ENCODE measurements at places on chromosomes 1 and 21.

GRCh38 chr1:219066631-219067349 is 106.9 kb upstream of the LYPLAL1 start:
- DNase-seq, result no peak

DNA sequence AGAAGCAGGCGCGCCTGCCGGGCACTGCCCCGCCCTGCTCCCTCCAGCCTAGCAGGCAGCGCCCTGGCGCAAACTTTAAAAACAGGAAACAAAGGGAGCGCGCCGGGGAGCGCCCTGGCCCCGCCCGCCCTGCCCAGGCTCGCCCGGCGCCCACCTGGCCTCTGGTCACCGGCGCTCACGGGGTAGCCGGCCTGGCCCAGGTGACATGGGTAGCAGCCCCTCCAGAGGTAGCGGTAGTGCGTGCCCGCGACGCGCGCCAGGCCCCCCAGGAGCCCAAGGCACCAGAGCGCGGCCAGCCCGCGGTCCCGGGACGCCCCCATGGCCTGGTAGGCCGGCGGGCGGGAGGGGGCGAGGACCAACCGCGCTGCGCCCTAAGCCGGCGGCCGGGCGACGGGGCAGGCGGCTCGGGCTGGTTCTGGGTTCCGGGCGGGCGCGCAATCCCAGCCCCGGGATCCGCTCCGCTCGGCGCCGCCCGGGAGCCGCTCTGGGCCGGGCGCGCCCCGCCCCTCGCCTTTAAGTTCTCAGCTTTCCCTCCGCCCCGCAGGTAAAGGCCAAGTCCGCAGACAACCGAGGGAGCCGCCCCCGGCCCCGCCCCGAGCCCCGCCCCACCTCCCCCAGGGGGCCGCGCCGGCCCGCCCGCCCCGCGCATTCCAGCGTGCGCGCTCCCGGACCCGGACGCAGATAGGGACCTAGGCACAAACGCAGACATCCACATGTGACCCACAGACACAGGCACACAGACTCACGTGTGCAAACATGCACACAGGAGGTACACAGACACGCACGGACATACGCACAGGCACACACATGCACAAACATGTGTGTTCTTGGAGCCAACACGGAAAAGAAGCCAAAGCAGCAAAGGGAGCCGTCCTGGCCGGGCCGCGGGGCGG is 76.7 kb downstream of the ARHGEF16 start:
- no peak for DNase-seq

GRCh38 chr1:12477936-12478611 is 139.9 kb downstream of the DHRS3 start:
- DNase-seq, result peak; percentile 32

GRCh38 chr1:224696021-224696420 is 79.9 kb downstream of the CNIH3 start:
- DNase-seq, result no peak

DNA sequence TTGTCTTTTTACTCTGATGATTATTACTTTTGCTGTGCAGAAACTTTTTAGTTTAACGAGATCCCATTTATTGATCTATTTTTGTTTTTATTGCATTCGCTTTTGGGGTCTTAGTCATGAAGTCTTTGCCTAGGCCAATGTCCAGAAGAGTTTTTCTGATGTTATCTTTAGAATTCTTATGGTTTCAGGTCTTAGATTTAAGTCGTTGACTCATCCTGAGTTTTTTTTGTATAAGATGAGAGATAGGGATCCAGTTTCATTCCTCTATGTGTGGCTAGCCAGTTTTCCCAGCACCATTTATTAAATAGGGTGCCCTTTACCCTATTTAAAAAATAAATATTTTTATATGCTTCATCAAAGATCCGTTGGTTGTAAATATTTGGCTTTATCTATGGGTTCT is 13.2 kb downstream of the MAN1C1 start:
- no peak for DNase-seq

DNA sequence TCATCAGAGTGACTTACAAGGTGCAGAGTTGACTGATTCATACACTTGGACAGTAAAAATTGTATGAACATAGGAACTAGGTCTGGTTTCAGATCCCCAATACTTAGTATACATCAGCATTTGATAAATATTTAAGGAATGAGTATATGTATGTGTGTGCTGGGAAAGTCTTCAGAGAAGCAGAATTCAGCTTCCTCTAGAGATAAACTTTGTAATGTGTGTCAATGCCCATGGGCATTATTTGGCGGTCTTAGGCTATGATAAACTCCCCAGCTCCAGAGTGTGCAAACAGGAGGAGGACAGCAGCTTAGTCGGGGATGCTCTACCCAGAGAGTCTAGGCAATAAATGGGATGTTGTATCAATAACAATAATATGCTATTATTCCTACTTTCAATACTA is 2.9 kb upstream of the CAMK1G start:
- no peak for DNase-seq

DNA sequence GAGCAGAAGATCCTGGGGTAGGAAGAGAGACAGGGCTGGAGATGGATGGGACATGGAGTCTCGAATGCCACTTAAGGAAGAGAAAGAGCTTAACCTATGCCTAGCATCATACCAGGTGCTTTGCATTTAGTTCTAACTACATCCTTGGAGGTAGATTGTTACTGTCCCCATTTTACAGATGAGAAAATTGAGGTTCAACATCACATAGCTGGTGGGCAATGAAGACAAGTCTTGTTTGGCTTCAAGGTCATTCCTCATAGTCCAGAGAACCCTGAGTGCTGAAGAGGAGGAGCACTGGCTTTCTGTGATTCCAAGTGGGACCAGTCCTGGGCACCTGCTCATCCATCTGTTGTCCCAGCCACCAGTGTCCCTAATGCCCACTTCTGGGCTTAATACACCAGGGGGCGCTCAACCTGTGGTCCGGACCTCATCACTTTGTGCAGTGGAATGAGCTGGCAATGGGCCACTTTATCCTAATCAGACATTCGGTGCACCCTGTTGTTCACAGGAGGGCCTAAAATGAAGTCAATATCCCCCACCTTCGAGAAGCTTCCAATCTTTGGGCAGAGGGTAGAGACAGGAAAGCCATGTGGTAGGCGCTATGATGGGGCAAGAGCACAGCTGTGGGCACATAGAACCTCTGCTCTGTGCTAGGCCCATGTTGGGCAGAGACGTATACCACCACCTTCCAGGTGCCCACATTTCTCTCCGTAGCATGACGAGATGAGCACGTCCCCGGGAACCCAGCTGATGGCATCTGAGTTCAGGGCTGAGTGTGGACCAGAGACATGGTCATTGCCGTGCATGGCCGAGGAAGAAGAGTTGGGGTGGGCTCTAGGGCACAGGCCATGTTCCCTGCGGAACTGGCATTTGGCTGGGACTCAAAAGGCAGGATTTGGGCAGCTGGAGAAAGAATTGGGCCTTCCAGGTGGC is 9.2 kb downstream of the RPS6KA1 start:
- no peak for DNase-seq

DNA sequence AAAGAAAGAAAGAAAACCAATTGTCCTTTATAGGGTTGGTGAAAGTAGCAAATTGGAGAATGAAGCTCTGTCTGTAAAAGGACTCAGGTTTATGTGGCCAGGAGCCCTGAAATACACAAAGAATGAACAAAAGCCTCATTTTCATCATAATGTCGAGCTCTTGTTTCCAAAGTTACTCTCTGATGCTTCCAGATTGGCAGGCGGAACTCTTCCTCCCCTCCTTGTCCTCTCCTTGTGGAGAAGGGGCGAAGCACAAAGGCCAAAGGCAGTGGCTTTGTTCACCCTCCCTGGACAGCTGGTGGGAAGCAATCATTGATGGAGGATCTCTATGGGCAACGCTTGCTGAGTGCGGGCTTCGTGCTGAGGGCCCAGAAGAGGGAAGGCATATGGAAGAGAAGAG is 5.6 kb downstream of the CA6 start:
- no peak for DNase-seq

DNA sequence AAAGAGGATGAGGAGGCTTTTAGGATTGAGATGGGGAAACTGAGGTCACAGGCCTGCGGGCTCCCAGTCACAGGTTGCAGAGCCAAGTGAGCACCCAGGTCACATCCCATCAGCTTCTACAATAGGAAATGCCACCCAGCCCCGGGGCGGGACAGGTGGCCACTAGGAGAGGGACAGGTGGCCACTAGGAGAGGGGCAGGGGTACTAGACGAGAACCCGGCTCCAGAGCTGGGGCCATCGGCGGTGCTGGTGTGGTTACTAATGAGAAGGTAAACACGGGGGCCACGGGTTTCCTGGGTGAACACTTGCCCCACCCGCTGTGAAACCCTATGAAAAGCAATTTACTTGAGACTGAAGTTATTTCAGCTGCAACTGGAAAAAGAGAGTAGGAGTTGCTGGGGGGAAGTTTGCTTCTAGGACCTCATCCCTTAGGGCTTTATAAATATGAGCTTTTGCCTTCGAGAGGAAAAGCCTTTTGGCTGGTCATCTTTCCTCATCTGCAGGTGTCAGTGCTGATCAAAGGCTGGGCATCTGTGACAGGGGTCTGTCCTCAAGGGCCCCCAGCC is 52.5 kb downstream of the MRPL37 start:
- DNase-seq, result no peak

DNA sequence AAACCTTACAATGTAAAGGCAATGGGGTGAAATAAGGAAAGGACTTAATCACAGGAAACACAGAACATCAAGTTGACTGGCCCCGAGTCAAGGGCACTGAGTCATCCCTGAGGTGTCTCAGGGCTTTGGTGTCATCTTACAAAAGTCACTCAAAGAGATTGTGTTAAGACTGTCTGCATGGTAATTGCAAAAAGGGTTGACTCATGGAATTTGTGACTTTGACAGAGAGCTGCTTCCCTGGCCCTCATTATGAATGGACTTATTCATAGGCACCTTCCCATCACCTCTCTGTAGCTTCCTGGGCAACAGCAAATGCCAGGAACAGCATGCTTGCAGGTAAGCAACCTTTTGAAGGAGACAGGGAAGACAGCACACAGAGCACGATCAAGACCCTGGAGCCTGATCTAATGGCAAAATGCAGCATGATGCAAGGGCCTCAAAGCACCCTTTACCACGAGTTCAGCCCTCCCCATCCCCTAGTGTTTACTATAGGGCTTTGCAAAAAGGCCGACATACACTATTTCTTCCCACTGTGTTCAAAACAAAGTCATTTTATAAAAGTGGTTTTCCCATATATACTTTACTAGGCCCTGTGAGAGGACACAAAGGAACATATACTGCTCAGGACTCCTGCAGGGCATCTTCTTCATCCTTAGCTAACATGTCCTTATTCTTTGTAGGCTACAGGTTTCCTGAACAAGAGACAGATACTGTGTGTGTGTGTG is 17.1 kb downstream of the ZP4 start:
- no peak for DNase-seq

DNA sequence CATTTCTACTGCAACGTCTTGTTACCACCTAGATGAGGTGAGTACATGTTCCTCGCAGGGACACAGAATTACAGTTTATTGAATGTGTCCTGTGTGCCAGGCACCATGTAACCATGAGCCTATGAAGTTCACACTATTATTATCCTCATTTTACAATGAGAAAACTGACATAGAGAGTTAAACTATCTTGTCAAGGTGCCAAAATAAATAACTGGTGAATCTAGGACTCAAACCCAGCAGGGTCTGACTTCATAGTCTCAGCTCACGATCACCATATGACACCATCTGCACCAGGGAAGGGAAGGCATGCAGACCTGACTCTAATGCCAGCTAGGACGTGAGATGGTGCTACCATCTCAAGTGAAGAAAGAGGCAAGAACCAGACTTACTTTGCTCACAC is 2.4 kb downstream of the SELE start:
- DNase-seq, result no peak

DNA sequence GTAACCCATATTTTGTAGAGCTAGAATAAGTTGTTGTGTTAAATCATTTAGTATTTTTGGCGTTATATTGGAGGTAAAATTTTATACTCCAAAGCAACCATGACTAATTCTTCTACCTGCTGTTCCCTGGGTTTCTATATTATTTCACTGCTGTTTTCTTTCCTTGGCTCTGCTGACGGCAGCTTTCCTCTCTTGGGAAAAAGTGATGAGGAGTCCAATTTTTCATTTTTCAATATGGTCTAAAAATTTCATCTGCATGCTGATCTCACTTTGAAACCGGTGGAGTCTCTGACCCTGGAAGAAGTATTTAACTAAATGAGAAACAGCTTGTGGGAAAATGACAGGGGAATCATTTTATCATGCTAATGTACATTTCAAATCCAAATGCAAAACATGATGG is 110.2 kb downstream of the IFI44 start:
- no peak for DNase-seq

DNA sequence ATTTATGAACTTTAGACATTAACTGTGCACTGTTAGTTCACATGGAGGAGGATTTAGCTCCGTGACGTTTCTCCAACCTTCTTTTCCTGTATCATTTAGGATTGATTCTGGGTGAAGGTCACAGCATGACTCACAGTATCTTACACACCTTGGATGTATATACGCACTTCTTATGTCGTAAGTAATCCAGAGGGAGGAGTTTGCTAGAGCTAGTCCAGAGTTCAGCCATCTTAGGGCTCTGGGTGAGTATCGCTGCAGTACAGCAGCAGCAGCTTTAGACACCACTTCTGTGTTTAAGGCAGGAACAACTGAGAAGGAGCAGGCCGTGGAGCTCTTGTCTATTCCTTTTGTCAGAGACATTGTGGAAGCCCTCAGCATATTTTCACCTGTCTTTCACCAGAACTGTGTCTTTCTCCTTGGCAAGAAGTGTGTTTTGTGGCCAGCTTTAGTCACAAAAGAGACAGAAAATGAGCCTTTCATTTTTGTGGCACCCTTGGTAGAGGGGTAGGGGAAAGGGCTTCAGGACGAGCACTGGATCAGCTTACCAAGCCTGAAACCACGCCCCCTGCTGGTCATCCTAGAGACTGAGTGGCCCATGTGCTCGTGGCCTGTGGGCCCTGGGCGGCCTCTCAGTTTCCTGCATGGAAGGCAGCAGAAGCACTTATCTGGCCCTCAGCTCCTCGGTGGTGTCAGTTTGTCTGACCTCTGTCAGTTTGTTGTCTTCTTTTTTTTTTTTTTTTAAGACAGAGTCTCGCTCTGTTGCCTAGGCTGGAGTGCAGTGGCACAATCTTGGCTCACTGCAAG is 64.0 kb downstream of the ADARB1 start:
- peak; percentile 20 for DNase-seq

DNA sequence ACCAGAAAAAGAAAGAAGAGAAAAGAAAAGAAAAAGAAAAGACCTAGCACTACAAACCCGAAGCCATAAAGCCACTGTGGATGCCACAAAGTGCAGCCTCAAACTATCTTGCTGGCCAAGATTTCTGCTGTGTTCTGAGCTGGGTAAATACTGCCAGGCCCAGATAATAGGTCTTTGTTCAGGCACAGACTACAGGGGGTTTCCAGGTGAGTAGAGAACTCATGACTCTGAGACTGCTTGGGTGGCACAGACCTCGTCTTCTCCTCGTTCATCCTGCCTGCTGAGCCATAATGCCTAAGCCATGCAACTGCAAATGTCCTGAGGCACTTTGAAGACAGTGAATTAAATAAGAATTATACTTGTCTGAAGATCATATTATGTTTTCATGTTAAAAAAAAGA is 651.8 kb downstream of the LMO4 start:
- DNase-seq, result no peak
